Choroid plexus epithelial cell (primary cell): ENCODE measurements at places on chromosomes 7 and 10.

- peak; percentile 76 for DNase-seq
Measured at GRCh38 chr10:69957886-69958555, 94.6 kb upstream of the MACROH2A2 start.

GRCh38 chr10:124721330-124722045 is 22.7 kb downstream of the FAM53B start:
- DNase-seq, result peak; percentile 40

- no peak for DNase-seq
Measured at GRCh38 chr10:111996103-111996502, 187.5 kb downstream of the GPAM start.

GRCh38 chr7:34011017-34011695 is 105.8 kb downstream of the BMPER start:
- DNase-seq, result peak; percentile 63

GRCh38 chr7:50774319-50774718 is 8.4 kb downstream of the GRB10 start:
- no peak for DNase-seq

DNA sequence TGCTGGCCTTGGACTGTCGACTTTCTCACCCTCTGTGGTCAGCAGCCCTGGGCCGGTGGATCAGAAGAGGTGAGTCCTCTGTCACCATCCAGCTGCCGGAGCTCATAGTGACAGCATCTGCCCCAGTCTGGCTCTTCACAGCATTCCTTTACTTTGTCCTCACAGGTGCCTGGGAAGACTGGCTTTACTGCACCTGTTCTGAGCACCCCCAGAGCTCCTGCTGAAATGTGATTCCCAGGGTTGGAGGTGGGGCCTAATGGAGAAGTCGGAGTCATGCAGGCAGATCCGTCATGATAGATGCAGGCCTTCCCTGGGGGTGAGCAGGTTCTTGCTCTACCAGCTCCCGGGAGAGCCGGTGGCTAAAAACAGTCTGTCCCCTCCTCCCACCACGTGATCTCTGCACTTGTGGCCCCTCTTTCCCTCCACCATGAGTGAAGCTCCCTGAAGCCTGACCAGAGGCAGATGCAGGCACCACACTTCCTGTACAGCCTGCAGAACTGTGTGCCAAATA is 171.5 kb downstream of the ZMYND11 start:
- no peak for DNase-seq

GRCh38 chr7:101555921-101556275 is 73.2 kb downstream of the MYL10 start:
- DNase-seq, result no peak

GRCh38 chr7:130356876-130357611 is 12.4 kb downstream of the CPA5 start:
- peak; percentile 95 for DNase-seq

- peak; percentile 31 for DNase-seq
Measured at GRCh38 chr10:119448628-119449584, 93.6 kb downstream of the RGS10 start.

GRCh38 chr7:40990841-40991240 is 712.0 kb downstream of the INHBA start:
- no peak for DNase-seq

DNA sequence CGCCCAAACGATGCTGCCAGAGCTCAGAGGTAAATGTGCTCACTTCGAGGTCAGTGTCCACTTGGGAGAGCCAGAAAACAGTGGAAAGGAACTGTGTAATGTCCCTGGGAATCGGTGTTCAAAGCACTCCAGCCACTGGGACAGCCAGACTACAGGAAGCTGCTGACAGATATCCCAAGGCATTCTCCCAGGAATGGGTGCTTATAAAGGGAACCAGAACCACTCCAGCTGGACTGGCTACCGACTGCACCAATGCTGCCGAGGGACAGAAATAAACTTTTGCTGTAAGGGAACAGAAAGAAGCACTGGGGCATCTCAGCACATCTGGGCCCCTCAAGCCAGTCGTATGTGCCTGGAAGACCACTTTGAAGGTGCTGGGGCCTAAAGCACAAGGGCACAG is 76.7 kb downstream of the ATXN7L1 start:
- no peak for DNase-seq

GRCh38 chr10:102546606-102547320 is 43.0 kb downstream of the SUFU start:
- DNase-seq, result peak; percentile 67

DNA sequence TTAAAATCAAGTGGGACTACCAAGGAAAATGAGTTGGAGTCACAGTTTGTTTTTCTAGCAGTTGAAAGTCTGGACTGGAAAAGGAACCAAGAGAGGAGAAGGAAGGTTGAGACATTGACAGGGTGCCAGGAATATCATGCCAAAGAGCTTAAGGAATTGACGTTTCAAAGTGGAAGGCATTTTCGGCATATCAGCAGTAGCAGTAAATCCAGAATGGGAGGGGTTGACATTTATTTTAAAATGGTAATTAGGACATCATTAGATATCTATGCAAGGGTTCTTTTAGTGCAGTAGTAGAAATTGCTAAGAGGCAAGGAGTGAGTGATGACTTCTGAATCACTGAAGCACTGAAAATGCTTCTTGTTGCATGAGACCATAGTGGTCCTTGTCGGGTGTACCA is 335.9 kb upstream of the PLXDC2 start:
- no peak for DNase-seq

DNA sequence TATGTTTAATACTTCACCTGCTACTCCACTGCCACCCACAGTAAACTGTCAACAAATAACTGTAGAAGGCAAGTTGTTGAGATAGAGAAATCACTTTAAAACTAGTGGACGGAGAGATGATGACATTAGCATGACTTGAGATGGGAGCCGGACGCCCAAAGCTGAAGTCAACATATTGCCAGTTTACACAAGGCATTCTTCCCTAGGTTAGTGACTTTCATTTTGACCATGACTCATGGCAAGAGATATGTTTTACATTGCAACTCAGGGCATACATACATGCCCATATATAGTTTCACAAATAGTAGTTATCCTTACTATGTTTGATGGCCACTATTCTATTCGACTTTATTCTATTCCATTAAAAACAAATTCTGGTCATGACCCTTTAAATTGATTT is 296.6 kb downstream of the PLXNA4 start:
- no peak for DNase-seq

DNA sequence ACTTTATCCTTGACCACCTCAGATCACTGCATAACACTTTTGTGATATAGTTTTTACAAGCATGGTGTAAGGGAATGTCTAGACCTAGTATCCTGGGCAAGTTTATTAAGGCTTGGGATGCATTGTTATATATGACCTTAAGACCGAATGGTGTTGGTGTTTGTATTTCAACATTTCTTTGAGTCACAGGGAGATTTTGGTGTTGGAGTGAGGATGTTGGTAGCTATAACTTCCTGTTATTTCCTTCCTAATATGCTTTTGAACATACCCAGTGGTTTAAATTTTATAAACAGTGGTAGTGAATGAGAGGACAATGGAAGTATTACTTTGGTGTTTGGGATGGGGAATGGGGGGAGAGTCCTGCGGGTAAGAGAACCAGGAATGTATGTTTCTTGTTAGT is 2.6 kb downstream of the EXOC4 start:
- no peak for DNase-seq

- DNase-seq, result no peak
Measured at GRCh38 chr10:12351447-12351846, 2.1 kb downstream of the CAMK1D start.

- no peak for DNase-seq
Measured at GRCh38 chr10:19663344-19663743, 152.9 kb upstream of the PLXDC2 start.

DNA sequence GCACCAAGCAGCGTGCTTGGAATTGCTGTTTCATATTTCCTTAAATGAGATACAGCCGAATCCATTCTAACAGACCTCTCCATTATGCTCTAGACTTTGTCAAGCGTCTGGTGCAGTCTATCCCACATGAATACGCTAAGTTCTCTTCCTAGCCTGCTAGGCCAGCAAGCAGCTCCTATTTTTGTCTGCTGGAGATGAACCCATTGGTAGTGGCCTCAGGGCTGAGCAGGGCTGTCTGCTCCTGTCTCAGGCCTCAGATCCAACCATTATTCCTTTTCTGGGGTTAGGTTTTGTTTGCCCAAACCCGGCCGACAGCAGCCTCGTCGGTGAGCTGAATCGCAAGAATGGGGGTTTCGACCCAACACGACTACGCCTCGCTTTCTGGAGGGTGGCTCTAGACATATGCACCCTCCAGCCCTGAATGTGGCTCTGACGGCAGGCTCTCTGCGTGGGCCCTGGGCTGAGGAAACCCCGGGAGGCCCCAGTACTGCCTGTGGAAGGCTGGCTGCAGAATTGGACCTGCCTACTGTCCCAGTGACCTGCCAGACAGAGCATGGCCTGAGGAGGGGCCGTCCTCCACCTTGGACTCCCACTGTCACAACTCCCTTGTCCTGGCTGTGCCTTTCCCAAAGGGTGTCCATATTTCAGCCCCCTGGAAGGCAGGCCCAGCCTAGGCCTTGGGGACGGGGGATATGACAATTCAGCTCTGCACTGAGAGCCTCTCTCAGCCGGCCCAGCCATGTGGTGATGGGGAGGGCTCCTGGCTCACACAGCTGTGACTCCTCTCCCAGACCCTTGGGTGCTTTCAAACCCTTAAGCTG is 267.9 kb upstream of the TCERG1L start:
- DNase-seq, result no peak

DNA sequence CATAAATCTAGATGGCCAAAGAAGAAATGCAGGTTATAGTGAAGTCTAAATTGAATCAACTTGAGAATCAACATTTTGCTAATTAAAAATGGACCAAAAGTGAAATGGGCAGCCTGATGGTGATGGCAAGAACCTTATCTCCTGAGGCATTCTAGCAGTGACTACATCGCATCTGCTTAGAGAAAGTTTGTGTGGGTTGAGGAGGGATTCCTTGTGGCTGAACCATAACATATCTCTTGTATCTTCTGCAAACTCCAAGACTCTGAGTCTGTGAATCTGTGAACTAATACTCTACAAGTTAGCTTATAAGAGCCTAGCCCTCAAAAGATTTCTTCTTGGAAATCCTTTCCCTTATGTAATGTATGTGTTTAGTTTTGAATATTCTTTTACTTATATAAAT is 85.6 kb downstream of the PRKG1 start:
- DNase-seq, result peak; percentile 13

DNA sequence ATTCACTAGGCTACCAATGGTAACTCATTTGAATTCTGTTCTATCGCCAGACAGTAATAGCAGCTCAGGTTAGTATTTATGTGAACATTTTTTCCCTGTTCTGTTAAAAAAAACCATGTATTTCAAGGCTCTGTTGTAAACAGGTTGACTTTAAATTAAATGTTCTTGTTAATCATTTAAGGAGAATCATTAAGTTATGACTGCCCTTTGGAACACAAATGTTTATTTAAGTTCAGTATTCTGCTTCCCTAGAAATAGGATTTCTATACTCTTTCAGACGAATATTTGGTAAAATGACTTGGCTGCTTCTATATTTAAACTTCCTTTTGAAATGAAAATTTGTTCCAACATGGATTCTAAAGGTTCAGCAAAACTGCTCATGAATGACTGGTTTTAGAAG is 13.1 kb upstream of the CROT start:
- DNase-seq, result no peak

- DNase-seq, result no peak
Measured at GRCh38 chr10:96591946-96592345, 5.1 kb upstream of the TM9SF3 start.

GRCh38 chr7:20385126-20385525 is 54.4 kb downstream of the ITGB8 start:
- peak; percentile 47 for DNase-seq

- DNase-seq, result peak; percentile 51
Measured at GRCh38 chr7:134016223-134016941, 110.8 kb upstream of the LRGUK start.

DNA sequence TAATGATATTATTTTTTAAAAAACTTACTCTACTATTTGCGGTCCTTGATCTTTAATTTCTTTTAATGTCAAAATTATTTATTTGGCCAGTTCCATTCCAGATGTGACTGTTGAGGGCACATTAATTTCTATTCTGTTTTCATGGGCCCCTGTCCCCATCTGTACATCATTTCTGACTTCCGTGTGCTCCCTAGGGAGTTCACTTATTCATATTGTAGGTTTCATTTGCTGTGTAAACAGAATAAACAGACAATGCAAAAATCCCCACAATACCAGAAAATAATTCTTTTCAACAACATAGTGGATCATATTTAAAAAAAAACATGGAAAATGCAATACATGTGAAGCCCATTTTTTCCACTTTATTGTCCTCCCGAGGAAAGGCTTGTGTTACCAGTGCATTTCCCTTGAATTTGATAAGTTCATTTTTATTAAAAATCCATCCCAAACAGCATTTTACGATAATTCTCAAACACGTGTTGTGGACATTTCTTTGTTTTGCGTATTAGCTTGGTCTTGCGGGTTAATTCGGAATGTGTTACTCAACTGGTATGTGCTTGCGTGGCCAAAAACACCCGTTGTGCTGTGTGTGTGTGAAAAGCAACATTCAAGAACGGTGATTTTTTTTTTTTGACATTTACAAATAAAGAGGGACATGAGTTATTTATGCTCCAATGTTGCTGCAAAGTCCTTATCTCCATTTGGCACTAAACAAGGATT is 138.4 kb downstream of the MGMT start:
- DNase-seq, result peak; percentile 21

DNA sequence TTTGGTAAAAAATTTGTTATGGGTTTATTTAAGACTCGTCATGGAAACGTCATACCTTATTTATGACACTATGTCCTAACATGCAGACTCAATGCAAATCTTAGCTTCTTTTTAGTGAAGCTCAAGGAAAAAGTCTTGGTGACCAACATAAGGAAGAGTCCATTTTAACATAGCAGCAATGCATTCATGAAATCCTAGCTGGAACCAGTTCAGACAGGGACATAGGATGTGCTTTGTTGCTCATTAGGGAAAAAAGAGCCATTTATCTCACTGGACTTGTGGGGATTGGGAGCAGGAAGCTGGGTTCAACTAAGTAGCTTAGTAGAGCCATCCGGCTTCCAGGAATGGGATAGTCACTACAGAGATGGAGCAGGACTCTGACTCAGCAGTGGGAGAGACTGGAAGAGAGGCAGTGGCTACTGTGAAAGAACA is 100.7 kb upstream of the DKK1 start:
- DNase-seq, result peak; percentile 39

DNA sequence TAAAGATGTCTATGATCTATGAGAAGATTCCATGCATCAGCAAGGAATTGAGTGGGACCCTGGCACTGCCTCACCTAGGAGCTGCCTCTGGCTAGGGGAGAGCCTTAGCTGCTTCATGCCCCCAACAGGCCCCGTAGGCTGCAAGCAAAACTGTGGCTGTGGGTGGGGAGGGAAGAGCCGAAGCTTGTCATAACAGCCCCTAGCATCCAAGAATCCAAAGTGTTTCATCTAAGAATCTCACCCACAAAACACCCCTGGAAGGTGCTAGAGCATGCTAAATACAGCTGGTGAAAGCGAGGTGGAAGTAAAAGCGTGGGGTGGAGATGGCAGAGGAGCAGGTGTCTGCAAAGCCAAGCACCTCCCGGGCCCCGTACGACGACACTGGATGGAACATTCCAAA is 87.5 kb upstream of the C1QL3 start:
- no peak for DNase-seq
